ENCODE measurements at places on chromosomes 1 and 21.

DNA sequence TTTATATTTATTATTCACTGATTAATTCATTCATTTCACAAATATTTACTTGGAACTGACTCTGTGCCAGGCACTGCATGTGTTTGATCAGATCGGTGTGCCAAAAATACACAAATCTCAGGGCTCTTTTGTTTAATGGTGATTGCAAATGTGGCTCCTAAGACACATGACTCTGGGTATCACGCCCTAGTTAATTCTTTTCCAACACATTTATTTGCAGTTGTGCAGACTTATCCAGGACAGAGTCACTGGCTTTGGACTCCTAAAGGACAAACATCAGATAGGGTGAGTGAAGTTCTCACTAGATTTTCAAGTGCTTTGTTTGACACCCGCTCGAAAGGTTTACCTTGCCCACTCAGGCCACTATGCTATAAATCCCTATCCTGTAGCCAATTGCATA lies 335.5 kb downstream of the BARHL2 start:
- DNase-seq: no peak

DNA sequence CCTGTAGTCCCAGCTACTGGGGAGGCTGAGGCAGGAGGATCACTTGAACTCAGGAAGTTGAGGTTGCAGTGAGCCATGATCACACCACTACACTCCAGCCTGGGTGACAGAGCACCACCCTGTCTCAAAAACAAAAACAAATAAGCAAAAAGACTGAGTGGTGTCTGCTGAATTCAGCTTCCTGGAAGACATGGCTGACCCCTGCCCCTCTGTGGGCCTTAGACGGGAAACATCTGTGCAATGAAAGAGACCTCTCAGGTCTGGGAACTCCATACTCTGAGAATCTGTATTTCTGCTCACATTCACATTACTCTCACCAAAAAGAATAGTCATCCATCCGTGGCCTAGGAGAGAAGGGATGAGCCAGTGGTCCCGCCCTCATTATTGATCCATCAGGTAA lies 2.0 kb downstream of the HTR1D start:
- DNase-seq: no peak

DNA sequence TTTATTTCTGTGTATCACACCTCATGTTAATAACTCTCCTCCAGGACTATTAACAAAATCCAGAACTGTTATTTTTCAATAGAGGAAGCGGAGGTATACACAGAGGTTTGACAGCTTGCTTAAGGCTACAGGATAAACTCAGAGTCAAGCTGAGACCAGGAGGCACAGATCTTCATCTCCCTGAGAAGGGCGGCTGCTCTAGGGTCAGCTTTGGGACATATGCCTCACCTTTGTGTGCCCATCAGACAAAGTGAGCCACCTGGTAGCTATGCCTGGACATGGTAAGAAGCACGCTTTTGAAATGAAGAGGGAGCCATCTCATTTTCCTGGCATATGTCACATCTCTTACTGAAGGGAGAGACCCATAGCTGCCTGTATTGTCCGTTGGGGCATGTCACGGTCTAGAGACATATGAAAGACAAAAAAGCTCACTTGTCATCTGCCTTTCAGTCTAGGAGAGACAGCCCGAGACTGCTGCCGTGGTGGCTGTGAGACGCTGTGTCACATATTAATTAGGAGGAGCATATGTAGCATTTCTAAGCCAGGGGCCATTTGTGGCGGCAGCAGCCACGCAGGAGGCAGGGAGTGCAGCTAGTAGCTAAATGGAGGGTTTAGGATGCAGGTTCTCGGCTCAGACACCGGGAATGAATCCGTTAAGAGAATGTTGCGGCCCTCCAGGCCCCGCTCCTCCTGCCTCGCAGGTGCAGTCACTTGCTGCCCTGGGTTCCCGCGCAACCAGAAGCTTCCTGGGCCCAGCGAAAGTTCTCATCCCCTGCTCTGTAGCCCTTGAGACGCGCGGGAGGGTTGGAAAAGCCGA lies 161.3 kb upstream of the C1orf21 start:
- DNase-seq: no peak

DNA sequence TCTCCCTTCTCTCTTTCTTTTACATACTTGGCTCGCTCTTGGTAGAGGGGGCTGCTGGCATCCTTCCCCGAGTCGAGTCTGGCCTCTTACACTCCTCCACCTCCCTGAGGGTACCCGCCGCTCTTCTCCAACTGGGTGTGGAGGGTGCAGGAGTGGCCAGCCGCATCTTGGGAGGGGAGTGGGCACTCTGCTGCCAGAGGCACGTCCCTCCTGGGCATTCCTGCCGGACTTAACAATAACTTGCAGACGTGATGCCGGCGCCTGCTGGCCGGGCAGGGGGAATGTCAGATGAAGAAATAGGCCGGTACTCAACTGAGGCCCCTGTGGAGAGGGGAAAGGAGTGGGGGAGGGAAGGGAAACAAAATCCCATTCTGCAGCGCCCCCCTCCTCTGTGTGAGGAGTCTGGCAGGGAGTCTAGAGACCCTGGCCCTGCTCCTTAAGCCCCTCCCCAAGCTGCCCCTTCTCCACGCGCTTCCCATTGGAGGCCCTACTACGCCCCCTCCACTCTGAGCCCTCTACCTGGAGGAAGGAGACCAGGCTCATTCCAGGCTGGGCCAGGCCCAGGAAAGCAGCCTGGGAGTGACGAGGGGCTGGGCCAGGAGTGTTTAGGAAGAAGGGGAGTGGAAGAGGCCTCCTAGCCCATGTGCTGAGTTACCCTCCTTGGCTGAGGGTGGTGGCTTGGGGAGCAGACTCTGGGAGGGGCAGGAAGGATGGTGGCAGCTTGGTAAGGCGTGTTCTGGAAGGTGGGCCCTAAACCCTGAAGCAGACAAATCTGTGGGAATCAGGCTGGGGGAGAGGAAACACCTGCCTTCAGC lies 1.8 kb downstream of the ATP2B4 start:
- no peak for DNase-seq

DNA sequence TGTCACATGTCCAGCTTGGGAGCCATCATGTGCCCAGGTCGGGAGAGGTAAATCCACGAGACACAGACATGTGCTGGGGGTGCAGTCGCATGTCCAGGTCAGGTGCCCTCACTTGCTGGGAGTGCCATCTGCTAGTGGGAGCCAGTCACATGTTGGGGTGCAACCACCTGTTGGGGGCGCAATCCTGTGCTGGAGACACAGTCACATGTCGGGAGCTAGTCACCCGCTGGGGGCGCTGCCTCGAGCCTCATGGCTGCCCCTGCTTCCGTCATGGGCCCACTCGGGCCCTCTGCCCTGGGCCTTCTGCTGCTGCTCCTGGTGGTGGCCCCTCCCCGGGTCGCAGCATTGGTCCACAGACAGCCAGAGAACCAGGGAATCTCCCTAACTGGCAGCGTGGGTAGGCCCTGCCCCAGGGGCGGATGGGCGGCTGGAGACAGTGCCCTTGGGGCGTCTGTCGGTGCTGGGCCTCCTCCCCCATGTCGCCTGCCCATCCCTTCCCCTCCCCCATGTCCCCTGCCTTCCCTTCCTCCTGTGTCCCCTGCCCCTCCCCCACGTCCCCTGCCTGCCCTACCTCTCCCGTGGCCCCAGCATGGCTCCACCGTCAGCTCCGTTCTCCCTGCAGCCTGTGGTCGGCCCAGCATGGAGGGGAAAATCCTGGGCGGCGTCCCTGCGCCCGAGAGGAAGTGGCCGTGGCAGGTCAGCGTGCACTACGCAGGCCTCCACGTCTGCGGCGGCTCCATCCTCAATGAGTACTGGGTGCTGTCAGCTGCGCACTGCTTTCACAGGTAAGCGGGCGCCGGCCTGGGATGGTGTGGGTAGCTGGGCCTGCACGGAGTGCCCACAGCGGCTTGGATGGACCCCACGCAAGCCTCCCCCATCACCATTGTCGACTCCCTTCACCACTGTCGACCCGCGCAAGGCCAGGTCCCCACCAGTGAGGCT lies at the start of gene PRSS38:
PRSS38 (plus strand) TSS at position 208 of the 942 bp plus-strand sequence; CDS start at position 250, 42 bp downstream.
- no peak for DNase-seq

- no peak for DNase-seq
These were observed 10.7 kb upstream of the COL16A1 start for GRCh38 chr1:31714442-31715086.

DNA sequence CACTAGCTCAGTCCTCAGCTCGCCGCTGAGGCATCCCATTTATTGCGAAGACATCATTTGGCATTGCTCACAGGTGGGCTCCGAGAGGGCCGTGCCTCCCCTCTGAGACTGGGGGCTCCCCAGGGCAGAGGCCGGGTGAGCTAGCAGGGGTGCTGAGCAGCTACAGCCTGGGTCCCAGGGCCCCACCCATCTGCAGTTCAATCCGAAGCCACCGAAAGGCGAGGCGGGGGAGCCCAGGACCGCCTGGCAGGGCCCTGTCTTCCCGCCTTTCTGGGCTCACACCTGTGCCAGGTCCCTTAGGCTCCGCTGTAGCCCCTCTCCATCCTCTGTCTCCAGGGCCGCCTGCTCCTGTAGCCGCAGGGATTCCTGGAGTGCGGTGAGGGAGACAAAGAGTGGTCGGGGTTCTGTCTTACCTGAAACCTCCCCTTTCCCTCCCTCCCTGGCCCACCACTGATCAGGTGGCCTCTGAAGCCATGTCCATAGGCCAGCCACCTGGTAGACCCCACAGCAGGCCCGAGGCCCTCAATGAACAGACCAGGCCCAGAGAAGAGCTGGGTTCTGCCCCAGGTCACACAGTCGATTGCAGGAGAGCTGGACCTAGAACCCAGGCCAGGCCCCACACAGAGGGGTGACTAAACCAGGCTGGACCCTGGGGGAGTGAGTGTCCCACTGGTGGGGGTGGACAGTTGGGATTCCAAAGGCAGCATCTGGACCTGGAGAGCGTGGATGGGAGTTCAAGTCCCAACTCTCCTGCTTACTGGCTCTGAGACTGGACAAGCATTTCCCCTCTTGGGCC lies 18.1 kb upstream of the NBPF1 start:
- DNase-seq: no peak

GRCh38 chr21:33650230-33650629 lies 7.9 kb downstream of the ITSN1 start:
- no peak for DNase-seq

GRCh38 chr1:204391629-204392028 lies 20.0 kb downstream of the PPP1R15B start:
- no peak for DNase-seq

DNA sequence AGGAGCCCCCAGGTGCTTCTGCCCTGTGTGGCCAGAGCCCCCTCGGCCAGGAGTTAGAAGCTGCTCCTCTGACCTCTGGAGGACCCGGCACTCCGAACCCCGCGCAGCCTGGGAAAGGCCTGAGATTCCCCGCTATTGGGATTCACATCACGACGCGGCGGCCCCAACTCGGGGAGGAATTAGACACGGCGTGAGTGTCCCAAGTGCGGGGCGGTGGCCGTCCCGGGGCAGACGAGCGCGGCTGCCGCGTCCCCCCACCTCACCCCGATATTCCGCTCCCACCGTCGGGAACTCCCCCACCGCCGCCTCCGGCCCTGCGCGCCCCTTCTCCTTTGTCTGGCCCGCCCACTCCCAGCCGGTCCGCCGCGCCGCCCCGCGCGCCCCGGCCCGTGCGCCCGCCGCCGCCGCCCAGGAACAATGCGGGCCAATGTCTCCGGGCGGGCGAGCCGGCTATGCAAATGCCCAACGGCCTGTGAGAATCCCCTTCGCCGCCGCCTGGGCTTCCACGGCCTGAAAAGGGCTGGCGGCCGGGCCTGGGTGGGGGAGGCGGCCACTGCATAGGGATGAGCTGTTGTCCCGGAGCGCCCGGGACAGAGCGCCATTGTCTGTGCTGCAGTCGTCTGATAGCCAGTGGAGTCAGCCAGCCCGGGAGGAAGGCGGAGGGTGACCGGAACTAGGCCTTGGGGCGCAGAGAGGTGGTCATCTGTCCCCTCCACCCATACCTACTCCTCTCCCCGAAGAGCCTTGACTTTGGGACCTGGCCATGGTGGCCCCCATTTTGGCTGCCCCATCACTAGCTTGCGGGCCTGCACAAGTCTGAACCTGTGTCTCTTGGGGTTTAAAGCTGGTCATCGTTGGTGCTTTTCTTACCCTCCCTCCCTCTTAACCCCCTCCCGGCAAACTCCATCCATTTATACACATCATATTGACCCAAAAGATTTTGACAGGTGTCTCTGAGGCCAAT lies 19.4 kb downstream of the RHBG start:
- DNase-seq: no peak

- DNase-seq: no peak
These were observed 50.5 kb upstream of the ATF3 start for GRCh38 chr1:212557739-212558692.

GRCh38 chr1:7369866-7370265 lies 401.2 kb upstream of the VAMP3 start:
- DNase-seq: no peak

GRCh38 chr1:203129501-203130231 lies 2.1 kb downstream of the ADORA1 start:
- DNase-seq: no peak

All from activated T-helper 1 cell treated with Interleukin-2 at 50 U/mL for 16 hours (primary cell).